ENCODE measurements at places on chromosomes 1 and 21.

DNA sequence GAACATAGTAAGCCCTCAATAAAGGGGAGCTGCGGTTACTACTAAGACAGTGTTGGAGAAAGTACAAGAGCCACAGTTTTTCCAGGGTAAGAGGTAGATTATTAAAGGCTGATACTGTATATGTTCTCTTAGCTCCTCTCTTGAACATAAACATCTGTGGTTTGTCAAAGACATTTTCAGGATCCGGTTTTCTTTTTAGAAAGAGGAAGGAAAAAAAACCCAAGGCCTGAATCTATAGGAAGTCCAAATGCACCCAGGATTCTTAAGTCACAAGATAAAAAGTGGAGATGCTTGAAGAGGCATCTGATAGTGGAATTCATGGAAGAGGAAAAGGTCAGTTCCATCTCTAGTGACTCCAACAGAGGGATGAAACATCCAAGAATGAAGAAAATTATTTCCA is 24.6 kb upstream of the SLC45A3 start:
- no peak for DNase-seq

DNA sequence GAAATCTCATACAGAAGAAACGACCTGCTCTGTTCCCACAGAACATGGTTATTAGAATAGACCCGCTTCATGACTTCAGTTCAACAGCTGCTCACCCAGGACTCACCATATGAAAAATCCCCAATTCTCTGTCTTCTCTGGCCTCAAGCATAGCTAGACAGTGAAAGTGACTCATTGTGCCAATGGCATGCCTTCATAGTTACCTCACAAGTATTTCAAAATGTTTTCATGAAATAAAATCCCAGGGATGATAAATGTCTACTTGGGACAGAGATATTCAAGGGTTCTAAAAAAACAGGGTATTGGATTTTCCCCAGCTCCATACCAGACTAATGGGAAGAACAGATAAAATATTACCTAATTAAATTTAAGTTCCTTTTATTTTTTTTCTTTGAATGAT is 82.3 kb downstream of the NOTCH2 start:
- no peak for DNase-seq

DNA sequence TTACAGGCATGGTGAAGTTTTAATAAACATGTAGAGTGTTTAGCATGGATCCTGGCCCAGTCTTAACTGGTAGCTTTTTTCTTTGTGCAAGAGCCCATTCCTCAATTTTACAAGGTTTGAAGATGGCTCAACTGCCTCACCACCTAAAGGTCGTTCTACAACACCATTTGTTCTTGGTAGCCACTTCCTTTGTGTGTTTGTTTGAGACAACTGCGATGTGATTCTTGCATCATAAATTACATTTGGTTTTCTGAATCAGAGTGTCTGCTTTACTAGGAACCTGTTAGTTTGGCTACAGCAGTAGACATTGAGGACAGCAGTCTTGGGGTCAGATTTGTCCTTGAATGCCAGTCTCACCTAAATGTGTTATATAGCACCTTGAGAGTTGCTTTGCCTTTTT is 3.3 kb downstream of the PLEKHM2 start:
- no peak for DNase-seq

DNA sequence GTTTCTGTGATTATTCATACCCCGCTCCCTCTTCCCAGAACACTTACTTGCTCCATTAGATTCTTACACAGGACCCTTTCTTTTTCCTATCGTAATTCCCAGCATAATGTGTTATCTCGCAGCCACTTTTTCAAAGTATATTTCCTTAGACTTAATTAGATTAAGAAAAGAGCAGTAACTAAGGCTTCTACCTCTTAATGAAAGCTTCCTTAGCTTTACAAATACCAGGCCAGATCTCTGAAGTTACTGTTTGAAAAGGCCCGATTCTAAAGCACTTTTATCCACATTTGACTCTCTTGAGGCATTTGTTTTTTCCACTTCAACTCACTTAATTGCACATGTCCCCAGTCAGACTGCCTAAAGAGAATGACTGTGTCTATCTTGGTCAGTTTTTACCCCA is 1264.3 kb upstream of the ADGRL2 start:
- no peak for DNase-seq

GRCh38 chr1:94522304-94522703 is 19.3 kb downstream of the F3 start:
- no peak for DNase-seq

GRCh38 chr1:164709541-164710278 is 150.7 kb downstream of the PBX1 start:
- no peak for DNase-seq

DNA sequence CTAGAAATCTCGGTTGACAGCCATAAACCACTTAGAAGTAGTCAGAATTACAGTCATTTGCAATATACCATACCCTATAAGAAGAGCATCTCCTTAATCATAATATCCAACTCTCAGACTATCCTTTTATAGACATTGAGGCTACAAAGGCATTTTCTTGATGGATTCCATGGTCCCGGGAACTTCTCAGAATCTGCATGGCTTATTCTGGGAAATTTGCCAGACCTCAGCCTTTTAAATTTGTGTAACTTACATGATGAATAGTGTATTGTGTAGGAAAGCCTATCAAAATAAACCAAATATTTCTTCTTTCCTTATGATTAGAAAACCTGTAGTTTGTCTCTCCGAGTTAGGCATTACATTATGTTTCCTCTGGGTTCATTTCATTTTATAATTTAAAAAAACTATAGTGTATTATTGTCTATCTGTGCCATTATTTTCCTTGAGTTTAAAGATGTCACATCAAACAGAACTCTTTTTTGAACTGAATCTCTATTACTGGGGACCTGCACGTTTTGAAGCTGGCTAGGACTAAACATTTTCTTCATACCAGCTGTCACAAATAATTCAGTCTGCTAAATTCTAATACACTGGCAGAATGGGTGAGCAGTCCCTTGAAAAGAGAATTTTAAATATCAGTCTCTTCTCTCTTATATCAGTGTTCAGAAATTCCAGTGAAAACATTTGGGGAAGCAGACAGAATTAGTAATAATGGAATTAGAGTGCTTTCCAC is 102.9 kb downstream of the GABPA start:
- DNase-seq: no peak

Measured in coronary artery (tissue), 2 donors.